ENCODE measurements at places on chromosomes 1 and 21.

GRCh38 chr1:10128101-10128765, 82.1 kb upstream of the KIF1B start:
- DNase-seq: no peak

- DNase-seq: no peak
Observed at GRCh38 chr1:240486611-240487010, 125.3 kb downstream of the GREM2 start.

- DNase-seq: no peak
Observed at GRCh38 chr1:65235867-65236805, 73.2 kb upstream of the DNAJC6 start.

GRCh38 chr1:158105352-158106095, 75.2 kb upstream of the CD1D start:
- no peak for DNase-seq

DNA sequence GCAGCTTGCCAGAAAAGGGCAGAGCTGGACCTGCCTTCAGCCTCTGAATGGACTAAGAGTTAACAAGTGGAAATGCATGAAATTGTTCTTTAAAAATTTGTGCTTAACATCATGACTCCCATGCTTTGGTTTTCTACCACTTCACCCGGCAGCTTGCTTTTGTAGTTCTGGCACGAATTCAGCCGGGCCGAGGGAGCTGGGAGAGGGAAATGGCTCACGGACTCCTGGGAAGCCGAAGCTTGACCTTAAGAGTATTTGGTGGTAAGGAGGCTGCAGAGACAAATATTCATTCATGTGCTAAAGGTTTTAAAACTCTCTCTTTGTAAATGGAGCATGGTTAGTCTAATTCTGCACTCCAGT, 17.2 kb upstream of the GFI1 start:
- DNase-seq: no peak

DNA sequence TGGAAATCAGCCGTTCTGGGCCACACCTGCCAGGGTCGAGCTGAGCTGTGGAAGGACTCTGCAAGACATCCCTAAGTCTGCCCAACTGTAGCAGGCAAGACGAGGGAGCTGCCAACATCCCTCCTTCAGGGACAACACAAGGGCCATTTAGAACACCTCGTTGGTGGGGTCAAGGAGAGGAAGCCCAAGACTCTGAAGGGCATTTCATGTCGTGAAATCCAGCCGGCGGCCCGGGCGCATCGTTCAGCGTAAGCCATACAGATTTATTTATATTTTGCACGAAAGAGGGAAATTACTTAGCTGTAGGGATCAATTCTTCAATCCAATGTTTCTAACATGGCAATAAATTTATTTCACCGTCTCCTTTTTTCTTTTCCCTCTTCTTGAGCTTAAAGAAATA, 101.7 kb upstream of the ZC3H12A start:
- DNase-seq: no peak

GRCh38 chr21:27636656-27637055, 669.8 kb upstream of the ADAMTS5 start:
- no peak for DNase-seq

- DNase-seq: no peak
Observed at GRCh38 chr1:220711056-220711809, 21.1 kb downstream of the C1orf115 start.

DNA sequence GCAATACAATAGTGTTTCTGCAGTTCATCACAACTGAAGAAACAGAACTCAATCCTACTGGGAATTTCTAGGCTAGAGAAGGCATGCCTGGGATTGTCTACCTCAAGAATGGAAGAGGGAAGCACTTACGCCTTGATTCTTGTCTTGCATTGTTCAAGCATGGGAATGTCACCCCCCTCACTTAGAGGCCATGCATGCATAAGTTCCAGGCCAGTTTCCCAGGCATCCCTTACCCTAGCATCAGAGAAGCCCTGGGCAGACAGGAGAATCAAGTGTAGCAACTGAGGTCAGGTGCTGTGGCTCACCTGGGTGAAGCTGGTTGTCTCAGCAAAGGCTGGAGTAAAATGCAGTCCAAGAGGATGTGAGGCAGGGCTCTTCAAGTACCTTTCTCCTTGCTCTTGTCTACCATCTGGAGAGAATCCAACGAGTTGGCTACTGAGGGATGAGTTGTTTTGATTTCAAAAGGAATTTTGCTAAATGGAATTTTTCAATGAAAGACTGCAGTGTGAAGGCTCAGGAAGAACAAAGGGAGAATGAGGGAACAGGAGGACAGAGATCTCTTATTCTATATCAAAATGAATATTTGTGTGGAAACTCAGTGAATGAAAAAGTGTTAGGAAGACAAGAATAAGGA, 174.3 kb downstream of the NEK7 start:
- DNase-seq: no peak

Data from activated CD4-positive, alpha-beta T cell treated with anti-CD3 and anti-CD28 coated beads, Interleukin-2, amount 50 U/mL, for 1 hour (primary cell).